Fibroblast of skin of back (primary cell): ENCODE measurements at places on chromosomes 6 and 20.

- DNase-seq = no peak
These were observed 10.0 kb downstream of the SNX5 start for GRCh38 chr20:17958373-17959256.

DNA sequence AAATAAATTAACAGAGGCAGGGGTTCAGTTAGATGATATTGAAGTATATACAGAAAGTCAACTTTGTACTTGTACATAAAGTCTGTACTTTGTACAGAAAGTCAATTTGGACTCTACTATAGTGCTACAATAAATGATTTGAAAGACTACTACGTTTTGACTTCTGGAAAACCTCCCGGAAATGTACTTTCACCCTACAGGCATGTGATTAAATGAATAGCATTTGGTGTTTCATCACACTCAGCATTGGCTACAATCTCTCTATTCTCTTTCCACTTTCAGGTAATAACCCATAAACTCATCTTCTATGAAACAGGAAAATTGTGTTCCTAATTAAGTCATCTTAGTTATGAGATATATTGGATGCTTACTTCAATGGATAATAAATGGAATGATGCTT is 25.6 kb upstream of the MC3R start:
- DNase-seq = no peak

- DNase-seq = peak; percentile 54
These were observed at the start of gene RSPH9 for GRCh38 chr6:43644940-43645612. RSPH9 (plus strand) TSS chr6:43645036; CDS start chr6:43645099, 63 bp downstream.

- no peak for DNase-seq
These were observed 232.4 kb downstream of the UST start for GRCh38 chr6:148979014-148979901.

DNA sequence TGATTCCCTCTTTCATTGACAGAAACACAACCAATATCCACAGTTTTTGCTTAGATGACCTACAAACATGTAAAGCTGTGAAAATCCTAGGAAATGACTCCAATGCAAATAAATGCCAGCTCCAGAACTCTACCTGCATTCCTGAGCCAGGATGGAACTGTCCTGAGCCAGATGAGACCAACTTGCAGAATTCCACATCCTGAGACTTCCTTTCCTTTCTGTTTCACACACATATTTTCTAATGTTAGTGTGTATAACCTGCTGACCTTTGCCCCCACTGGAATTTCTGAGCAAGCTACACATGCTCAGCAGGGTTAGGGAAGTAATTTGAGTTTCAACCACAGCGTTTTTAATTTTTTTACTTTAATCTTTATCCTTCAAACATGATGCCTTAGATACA is 69.6 kb upstream of the ADGRF1 start:
- DNase-seq = no peak

DNA sequence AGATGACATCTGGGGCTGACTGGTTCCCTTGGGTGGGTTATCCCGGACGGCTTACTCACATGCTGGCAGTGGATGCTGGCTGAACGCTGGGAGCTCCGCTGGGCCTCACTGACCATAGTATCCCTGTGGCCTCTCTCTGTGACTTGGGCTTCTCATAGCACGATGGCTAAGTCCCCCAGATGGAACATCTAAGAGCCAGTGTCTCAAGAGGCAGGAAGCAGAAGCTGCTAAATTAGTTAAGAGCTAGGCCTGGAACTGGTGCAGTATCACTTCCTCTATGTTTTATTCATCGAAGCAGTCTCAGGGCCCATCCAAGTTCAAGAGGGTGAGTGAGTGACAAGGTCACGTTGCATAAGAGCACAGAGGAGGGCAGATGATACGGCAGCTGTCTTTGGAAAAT is 116.5 kb upstream of the LAMP5 start:
- DNase-seq = no peak

DNA sequence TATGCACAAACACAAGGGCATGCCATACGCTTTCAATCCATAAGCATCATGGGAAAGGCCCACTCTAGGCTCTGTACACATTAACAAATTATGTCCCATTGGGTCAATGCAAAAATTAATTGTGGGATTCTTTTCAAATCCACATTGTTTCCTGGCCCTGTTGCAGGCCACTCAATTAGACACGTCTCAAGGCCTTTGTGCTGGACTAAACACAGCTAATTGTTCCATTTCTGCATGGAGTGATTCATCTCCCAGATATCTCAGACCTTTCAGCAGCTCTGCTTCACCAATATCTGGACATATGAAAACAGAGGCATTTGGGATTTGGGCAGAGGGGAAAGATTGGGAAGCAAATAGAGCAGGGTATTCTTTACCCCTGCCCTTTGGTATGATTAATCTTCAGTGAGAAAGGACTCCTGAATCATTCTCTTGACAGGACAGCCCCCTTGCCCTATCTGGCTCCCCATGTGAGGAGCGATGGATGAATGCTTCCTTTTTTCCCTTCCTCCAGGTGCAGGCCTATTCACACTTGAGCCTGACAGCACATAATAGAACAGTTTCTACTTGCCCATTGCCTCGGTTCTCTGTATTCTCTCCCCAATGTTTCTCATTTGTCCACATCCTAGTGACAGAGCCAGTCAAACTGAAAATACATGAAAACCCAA is 547.6 kb downstream of the HAO1 start:
- peak; percentile 8 for DNase-seq

DNA sequence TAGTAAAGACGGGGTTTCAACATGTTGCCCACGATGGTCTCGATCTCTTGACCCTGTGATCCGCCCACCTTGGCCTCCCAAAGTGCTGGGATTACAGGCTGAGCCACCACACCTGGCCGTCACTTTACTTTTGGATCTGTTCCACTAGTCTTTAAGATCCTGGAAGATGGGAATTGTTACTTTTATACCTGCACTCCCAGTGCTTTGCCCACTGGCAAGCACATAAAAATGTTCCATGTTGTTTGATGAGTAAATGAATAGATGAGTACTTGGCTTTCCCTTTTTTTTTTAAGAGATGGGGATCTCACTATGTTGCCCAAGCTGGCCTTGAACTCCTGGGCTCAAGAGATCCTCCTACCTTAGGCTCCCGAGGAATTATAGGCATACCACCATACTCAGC is 84.8 kb upstream of the SASH1 start:
- DNase-seq = no peak

DNA sequence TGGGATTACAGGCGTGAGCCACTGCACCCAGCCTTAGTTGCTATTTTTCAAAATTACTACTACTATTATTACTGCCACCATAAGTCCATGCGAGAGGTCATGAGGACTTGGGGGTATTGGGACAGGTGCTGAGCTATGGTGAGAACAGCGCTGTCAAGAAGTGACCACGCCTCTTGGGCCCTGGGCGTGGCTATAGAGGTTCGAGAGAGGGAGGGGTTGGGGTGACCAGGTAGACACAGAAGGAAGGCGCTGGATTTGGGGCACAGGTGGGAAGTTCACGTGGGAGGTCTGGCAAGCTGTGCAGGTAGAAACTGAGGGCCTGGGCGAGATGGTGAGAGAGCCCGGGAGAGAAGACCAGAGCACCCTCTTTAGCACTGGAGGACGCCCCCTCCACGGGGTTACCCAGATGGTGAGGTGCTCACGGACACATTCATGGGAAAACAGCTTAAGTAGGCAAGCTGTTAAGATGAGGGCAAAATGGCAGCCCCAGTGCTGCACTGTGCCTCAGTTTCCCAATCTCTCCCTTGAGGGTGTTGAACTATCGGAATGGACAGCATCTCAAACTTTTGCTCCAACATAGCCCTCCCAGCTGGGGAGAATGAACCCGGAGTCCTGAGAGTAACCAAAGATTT is 61.0 kb downstream of the RAB44 start:
- no peak for DNase-seq

DNA sequence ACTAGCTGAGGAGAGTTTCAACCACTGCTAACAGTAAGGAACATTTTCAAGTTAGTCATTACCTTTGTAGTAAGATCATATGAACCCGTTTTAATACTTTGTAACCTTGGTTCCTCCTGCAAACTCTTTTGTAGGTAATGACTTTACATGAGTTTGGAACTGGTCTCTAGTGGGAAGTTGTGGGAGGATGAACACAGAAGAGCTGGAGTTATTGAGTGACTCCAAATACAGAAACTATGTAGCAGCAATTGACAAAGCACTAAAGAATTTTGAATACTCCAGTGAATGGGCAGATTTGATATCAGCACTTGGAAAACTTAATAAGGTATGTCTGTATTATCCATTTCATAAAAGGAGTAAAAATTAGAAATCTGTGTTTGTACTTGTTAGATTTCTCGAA is 29.3 kb downstream of the DOP1A start:
- DNase-seq = peak; percentile 46

DNA sequence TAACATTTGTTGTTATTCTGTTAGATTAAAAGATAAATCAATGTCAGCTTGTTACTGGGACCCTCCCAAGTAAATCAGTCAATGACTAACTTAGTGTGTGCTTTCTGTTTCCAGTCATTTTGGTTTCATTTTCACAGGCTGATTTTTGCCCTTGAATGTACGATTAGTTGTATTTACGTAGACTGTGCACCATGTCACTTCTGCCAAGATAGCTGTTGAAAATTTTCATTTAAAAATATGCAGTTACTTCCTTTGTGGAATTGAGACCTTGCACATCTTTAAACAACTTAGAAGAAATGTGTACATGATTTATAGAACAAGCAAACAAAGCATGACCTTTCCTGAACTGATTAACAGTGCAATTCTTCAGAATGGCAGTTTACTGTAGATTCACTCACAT is 944.8 kb upstream of the CITED2 start:
- peak; percentile 37 for DNase-seq
